ENCODE measurements at places on chromosomes 4 and X.

DNA sequence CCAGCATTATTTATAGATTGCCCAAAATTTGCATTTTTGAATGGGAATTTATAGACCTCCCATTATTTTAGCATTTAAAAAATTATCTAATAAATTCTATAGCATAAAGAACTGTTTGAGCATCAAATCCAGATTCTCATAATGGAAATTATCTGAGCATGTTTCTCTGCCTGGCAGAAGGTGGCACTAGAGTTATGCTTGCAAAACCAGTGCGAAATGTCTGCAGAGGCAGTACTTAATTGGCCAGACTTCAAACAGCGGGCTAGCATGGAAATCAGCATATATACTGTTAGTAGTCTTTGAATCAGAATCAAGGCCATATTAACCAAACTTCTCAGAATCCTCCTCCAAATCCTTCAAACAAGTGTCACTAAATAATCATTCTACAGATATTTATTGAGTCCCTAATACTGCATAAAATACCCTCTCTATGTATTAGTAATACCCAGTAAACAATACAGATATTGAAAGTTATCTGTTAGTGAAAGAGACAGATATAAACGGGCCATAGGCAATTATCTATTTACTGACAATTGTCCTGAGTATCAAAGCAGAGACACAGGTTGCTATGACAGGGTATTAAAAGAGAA is 78.7 kb upstream of the DCLK2 start:
- DNase-seq, result no peak

DNA sequence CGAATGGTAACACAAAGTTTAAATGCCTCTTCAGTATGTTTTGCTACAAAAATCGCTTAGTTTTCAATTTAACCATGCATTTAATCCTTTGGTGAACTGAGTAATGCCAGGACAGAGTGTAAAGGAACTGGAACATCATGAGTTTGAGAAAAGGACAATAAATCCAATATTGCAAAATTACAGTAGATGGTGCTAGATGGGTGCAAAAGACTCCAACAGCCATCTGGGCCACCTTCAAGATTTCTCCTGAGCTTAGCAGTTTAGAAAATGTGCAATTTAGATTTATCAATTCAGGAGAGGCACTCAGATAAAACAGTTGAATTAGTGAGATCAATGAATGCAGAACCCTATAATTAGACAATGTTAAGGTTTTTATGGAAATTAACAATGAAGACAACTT is 33.2 kb upstream of the MID1IP1 start:
- DNase-seq, result no peak

DNA sequence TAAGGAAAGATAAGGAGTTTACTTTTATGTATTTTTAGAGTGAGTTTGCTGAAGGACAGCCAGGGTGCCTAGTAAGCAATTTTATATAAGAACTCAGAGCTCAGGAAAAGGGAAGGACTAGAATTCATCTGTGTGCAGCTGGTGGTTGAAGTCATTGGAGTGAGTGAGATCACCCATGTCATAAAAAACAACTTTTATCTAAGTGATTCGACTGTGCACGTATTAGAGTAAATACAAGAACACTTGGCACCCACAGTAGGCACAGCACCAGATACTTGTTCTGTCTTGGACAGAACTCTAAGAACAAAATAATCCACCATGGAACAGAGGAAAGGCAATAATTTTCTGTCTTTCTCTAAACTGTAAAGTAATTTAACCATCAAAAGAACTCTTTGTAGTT is 31.6 kb downstream of the SYNPO2 start:
- DNase-seq, result no peak

- no peak for DNase-seq
Measured at GRCh38 chrX:1378306-1378759, 13.6 kb downstream of the SLC25A6 start.

DNA sequence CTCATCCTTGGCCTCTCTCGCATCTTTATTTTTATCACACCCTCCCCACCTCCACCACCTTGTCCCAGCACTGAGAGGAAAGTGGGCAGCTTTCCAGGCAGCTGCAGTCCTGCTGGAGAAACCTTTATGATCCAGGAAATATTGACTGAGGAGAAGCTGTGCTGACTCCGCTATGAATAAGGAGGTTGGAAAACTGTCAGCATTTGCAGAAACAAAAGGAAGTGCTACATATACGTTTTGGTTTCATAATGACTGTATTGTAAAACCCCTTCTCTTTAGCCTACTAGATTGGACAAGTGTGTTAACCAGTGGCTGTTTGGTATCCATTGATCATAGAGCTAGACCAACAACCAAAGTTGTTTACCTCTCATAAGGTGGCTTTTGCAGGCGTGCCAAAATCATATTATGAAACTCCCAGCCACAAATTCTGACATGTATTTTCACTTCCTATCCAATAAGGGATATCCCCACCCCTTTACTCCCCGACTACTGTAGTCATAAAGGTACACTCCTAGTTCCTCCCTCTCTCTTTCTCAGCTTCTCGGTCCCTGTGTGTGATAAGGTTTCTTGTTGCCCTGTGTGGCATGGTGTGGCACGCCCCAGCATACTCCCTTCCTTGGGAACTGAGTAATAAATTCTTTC is 88.4 kb downstream of the GPR143 start:
- DNase-seq, result no peak

GRCh38 chr4:687048-687970 is 1.6 kb downstream of the SLC49A3 start:
- DNase-seq, result no peak

GRCh38 chr4:37995981-37996775 is 36.0 kb downstream of the PTTG2 start:
- DNase-seq, result no peak

GRCh38 chr4:8392591-8393190 is 47.8 kb downstream of the ACOX3 start:
- DNase-seq, result no peak

DNA sequence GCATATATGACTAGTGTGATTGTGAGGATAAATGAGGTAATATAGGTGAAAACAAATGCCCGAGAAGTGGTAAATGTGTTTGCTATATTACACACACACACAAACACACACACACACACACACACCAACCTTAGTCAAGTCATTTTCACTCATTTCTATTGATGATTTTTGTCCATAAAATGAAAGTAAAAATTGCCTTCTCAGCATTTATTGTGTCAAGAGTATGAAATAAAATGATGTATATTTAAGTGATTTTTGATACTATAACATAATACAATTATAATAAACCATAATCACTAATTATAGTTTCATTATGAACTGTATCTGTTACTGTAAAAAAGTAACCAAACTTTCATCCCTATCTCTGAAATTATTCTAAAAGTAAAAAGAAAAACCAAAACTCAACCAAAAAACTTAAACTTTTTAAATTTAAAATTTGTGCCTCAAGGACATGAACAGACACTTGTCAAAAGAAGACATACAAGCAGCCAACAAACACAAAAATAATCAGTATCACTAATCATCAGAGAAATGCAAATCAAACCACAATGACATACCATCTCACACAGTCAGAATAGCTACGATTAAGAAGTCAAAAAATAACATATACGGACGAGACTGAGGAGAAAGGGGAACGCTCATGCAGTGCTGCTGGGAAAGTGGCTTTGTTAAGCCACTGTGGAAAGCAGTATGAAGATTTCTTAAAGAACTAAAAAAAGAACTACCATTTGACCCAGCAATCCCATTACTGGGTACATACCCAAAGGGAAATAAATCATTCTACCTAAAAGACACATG is 601.0 kb downstream of the TMA16 start:
- no peak for DNase-seq

- DNase-seq, result no peak
Measured at GRCh38 chrX:727738-728621, 97.4 kb downstream of the SHOX start.

- no peak for DNase-seq
Measured at GRCh38 chr4:186765673-186766546, 42.3 kb upstream of the FAT1 start.

- DNase-seq, result no peak
Measured at GRCh38 chr4:123896446-123897071, 500.0 kb downstream of the SPRY1 start.

DNA sequence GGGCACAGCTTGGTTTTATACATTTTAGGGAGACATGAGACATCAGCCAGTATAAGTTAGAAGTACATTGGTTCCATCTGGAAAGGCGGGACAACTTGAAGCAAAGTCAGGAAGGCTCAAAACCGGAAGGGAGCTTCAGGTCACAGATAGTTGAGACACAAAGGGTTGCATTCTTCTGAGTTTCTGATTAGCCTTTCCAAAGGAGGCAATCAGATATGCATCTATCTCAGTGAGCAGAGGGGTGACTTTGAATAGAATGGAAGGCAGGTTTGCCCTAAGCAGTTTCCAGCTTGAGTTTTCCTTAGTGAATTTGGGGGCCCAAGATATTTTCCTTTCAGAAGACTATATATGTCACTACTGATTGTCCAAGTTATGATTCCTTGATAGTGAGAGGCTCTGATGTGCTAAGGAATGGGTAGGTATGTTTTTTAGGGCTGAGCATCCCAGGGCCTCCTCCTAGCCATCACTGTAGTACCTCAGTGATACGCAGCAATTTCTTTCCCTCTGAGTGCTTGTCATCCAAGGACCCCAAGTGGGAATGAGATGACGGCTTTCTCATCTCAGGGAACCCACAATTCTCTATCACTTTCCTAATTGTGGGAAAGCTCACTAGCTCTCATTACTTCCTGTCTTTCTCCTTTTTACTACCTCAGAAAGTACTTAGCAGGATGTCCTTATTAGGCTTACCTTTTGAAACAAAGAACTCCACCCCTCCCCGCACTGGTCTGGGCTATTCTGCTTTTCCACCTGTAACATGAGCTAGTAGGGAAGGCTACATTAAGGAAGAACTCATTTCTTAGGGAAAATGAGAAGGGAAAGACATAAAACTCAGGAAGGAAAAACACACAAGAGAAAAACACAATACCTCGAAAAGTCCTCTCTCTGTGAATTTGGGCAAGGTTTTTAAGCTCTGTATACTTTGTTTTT is 632.7 kb downstream of the RAPGEF2 start:
- no peak for DNase-seq

GRCh38 chr4:79209081-79209480 is 116.8 kb downstream of the NAA11 start:
- no peak for DNase-seq

DNA sequence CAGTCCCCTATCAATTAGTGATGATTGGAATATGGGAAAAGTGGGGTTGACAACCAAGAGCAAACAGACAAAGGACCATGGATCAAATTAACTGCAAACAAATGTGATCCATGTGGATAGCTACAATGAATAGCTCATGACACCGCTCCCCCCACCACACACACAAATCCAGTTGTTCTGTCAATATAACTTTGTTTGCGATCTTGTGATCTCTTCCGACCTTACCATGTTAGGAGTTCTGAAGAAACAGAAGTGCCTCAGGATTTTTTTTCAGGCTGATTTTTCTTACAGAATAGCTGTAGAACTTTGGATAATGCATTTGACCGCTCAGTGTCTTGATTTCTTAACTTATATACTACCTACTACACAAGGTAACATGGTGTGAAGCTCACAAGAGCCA is 116.6 kb downstream of the SH2D1A start:
- no peak for DNase-seq

Data from mesothelial cell of epicardium (in vitro differentiated cells).